ENCODE measurements at places on chromosomes 4 and X. TPM values are rescaled to one million over a fixed set of nuclear protein-coding genes. Genes with fewer than 3 reads are reported as not detected.

DNA sequence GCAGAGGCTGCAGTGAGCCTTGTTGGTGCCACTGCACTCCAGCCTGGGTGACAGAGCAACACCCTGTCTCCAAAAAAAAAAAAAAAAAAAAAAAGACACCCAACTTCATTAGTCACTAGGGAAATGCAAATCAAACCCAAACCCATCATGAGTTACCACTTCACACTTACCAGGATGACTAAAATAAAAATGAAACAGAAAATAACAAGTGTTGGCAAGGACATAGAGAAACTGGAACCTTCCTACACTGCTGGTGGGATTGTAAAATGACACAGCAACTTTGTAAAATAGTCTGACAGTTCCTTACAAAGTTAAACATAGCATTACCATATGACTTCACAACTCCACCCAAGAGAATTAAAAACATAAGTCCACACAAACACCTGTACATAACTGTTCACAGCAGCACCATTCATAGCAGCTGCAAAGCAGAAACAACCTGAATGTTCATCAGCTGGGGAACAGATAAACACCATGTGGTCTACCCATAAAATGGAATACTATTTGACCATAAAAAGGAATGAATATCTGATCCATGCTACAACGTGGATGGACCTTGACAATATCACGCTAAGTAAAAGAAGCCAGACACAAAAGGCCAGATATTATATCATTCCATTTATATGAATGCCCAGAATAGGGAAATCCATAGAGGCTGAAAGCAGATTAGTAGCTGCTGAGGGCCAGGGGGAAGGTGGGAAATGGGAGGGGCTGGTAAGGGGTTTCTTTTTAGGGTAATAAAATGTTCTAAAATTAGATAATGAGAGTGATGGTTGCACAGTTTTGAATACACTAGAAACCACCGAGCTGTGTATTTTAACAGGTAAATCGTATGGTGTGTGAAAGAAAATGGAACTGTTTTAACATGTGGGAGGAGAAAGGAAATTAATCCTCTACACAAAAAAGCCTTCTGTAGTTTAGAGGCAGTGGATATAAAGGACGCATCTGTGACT is 18.3 kb downstream of the CD99L2 start:
- H3K36me3 ChIP-seq, result peaks cover 15% of the 10 kb centered on the region
- H3K27me3 ChIP-seq, result no peaks in the 10 kb centered on the region
- no peak overlapping the region for H3K27ac ChIP-seq
- peaks cover 12% of the 10 kb centered on the region for H3K4me1 ChIP-seq
- H3K4me3 ChIP-seq, result no peak overlapping the region
- DNase-seq, result no peak

- H3K4me3 ChIP-seq, result no peak overlapping the region
- H3K4me1 ChIP-seq, result peaks cover 36% of the 10 kb centered on the region
- peak overlapping the region; percentile 83 for H3K27ac ChIP-seq
- H3K36me3 ChIP-seq, result no peaks in the 10 kb centered on the region
Measured at GRCh38 chrX:77742788-77743476, 43.1 kb downstream of the ATRX start.

GRCh38 chr4:98602270-98602669 is 56.1 kb downstream of the TSPAN5 start:
- peaks cover 34% of the 10 kb centered on the region for H3K36me3 ChIP-seq
- no peak overlapping the region for H3K4me3 ChIP-seq
- H3K4me1 ChIP-seq, result peaks cover 59% of the 10 kb centered on the region
- peak overlapping the region; percentile 56 for H3K27ac ChIP-seq
- DNase-seq, result no peak

- H3K4me1 ChIP-seq, result peaks cover 5% of the 10 kb centered on the region
- no peak for DNase-seq
- no peak overlapping the region for H3K4me3 ChIP-seq
Measured at GRCh38 chr4:26223155-26223554, 97.7 kb upstream of the RBPJ start.

DNA sequence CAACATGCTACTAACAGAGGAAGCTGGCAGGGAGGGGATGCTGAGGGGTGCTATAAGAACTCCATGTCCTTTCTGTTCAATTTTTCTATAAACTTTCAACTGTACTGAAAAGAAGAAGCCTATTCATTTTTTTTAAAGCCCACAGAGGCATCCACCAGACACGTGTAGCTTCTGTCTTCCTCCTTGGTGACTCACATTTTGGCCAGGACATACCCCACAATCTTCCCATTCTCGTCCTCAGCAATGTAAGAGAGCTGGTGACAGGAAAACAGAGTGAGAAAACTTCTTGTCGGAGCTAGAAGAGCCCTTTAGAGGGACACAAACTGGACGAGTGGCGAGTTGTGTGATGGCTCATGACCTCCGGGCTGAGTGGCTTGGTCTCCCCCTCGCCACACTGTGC is 1.1 kb downstream of the NAA10 start:
- DNase-seq, result no peak
- peak overlapping the region; percentile 81 for H3K4me3 ChIP-seq
- peaks cover 6% of the 10 kb centered on the region for H3K36me3 ChIP-seq
- peaks cover 12% of the 10 kb centered on the region for H3K4me1 ChIP-seq

DNA sequence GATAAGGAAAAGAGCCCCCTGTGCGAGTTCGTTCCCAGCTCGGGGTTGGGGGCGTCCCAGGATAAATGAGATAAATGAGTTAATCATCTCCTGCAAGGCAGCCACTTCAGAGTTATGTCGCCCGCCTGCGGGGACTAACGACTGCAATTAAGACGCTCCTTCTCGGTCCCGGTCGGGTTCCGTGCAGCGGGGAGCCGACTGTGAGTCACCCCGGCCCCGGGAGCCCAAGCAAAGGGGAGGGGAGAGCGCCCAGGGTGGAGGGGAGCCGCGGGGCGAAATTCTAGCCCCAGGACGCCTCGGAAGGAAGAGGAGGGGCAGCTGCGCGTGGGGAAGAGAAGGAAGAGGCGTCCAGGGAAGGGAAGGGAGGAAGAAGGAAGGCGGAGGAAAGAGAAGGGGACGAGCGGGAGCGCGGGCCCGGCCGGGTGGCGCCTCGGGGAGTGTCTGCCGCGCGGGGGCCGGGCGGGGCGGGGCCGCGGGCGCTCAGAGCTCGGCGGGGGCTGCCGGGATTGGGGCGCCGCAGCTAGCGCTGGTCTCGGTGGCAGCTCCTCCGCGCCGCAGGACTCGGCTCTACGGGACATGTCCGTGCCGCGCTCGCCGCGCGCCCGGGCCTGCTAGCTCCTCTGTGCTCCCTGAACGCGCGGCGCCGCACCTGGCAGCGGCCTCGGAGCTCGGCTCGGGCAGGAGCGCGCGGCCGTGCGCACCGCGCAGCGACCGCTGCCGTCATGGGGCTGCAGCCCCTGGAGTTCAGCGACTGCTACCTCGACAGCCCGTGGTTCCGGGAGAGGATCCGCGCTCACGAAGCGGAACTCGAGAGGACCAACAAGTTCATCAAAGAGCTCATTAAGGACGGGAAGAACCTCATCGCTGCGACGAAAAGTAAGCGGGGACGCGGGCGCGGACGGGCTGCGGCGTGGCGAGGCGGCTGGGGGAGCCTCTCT is at the start of gene ARHGAP10:
Gene ARHGAP10, plus strand, starts transcription at position 509 of the 938 bp plus-strand sequence. Its CDS starts 214 bp downstream, at position 723.
- H3K27me3 ChIP-seq, result peaks cover 74% of the 10 kb centered on the region
- H3K4me3 ChIP-seq, result peak within 1 kb of the TSS; percentile 84
- peak; percentile 63 for DNase-seq

GRCh38 chrX:155891446-155892210 is 10.5 kb downstream of the VAMP7 start:
- peaks cover 82% of the 10 kb centered on the region for H3K36me3 ChIP-seq
- H3K27me3 ChIP-seq, result no peaks in the 10 kb centered on the region
- no peak for DNase-seq
- H3K4me3 ChIP-seq, result no peak overlapping the region
- H3K4me1 ChIP-seq, result no peaks in the 10 kb centered on the region
- H3K27ac ChIP-seq, result no peak overlapping the region

DNA sequence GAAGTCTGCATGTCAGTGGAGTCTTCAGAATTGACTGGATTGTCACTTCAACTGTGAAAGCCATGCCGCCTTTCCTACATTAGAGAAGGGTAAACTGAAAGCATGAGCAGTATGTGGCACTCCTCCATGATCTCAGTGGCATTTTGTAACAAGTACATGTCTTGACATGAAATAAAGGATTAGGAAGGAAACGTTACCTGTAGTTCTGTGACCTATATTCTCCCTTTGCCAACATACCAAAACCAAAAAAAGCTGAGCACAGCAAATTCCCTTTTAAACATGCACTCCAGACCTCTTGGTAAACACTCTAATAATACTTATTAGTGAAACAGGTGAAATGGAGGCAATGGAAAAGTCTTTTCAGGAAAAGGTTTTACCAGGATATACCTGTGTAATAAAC is 344.2 kb downstream of the GRIA2 start:
- H3K36me3 ChIP-seq, result no peaks in the 10 kb centered on the region
- no peak overlapping the region for H3K4me3 ChIP-seq
- peaks cover 2% of the 10 kb centered on the region for H3K4me1 ChIP-seq
- no peaks in the 10 kb centered on the region for H3K27me3 ChIP-seq

CXorf65 gene
- not detected for total RNA-seq

CNOT6L gene
- total RNA-seq, result 20.1 TPM

PPEF2 gene
- 0.16 TPM for total RNA-seq

PCDH18 gene
- 41.2 TPM for total RNA-seq

GABRG1 gene
- 0.17 TPM for total RNA-seq
